ENCODE measurements at places on chromosomes 2 and 18. TPM values are rescaled to one million over a fixed set of nuclear protein-coding genes. Genes with fewer than 3 reads are reported as not detected.

SP5 gene
- total RNA-seq, result not detected

TMEM185B gene
- 20.8 TPM for total RNA-seq

ABCB11 gene
- total RNA-seq, result 0.26 TPM

ANKRD36C gene
- total RNA-seq, result 8.8 TPM

KCNG2 gene
- not detected for total RNA-seq

LAMA1 gene
- total RNA-seq, result 1.8 TPM

DYNAP gene
- total RNA-seq, result not detected

ZNF521 gene
- total RNA-seq, result not detected

SIX3 gene
- not detected for total RNA-seq

GRHL1 gene
- total RNA-seq, result 25.5 TPM

FSHR gene
- not detected for total RNA-seq

PLCL1 gene
- under 0.01 TPM for total RNA-seq

LOXHD1 gene
- total RNA-seq, result not detected

PARD6G gene
- 12.4 TPM for total RNA-seq

STK39 gene
- 15.4 TPM for total RNA-seq

SERPINB13 gene
- total RNA-seq, result 48.0 TPM

FANCL gene
- total RNA-seq, result 10.8 TPM

POTEC gene
- under 0.01 TPM for total RNA-seq

Measured in bronchial epithelial cell (primary cell).